A172 (cell line): ENCODE measurements at places on chromosomes 13 and 19. TPM values are rescaled to one million over a fixed set of nuclear protein-coding genes. Genes with fewer than 3 reads are reported as not detected.

DNA sequence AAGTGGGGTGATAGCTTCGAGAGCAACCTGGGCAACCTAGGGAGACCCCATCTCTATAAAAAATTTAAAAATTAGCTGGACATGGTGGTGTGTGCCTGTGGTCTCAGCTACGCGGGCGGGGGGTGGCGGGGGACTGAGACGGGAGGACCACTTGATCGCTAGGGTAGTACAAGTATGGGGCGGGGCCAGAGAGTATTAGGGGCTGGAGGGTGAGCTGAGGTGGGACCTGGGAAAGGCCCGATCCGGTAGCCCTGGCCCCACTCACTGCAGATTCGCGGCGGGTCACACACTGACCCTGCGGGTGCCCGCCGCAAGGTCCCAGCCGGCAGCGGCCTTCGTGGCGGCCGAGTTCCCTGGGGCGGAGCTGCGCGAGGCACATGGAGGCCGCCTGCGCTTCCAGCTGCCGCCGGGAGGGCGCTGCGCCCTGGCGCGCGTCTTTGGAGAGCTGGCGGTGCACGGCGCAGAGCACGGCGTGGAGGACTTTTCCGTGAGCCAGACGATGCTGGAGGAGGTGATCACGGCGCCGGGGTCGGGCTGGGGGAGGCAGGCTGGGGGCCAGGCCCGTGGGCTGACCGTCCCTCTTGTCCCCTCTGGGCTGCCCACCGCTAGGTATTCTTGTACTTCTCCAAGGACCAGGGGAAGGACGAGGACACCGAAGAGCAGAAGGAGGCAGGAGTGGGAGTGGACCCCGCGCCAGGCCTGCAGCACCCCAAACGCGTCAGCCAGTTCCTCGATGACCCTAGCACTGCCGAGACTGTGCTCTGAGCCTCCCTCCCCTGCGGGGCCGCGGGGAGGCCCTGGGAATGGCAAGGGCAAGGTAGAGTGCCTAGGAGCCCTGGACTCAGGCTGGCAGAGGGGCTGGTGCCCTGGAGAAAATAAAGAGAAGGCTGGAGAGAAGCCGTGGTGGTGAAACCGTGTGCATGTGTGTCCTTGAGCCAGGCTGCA is 2.0 kb upstream of the ARHGAP45 start:
- no peak for DNase-seq

Gene TLE5
- 521 and 529 TPM in 2 replicates for total RNA-seq

Gene ZNF226
- total RNA-seq: 23.8 and 30.3 TPM in 2 replicates

Gene ALDH16A1
- 41.6 and 47.0 TPM in 2 replicates for total RNA-seq

Gene HRC
- total RNA-seq: 0.07 TPM in 1 of 2 replicates, not detected in the other
